ENCODE measurements at places on chromosomes 1 and 21.
A peak's percentile ranks its signal among the peaks of the same experiment; 100 is the strongest.

- no peak for DNase-seq
Observed at GRCh38 chr1:74858136-74858535, 125.2 kb downstream of the TYW3 start.

DNA sequence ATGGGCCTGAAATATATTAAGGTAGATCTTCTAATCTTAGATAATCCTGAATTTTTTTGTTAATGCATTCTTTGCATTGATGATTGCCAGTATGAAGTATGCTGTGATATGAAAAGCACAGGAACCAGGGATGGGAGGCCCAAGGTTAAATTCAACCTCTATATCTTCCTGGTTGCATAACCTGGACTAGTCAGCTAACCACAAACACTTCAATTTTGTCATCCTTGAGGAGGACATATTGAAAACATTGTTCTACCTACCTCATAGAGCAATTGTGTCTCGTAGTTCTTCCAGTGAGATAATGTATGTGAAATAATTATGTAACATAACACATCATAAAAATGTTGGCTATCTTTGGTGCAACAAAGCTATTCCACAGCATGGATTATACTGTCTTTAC is 25.6 kb downstream of the PDC start:
- DNase-seq = no peak

DNA sequence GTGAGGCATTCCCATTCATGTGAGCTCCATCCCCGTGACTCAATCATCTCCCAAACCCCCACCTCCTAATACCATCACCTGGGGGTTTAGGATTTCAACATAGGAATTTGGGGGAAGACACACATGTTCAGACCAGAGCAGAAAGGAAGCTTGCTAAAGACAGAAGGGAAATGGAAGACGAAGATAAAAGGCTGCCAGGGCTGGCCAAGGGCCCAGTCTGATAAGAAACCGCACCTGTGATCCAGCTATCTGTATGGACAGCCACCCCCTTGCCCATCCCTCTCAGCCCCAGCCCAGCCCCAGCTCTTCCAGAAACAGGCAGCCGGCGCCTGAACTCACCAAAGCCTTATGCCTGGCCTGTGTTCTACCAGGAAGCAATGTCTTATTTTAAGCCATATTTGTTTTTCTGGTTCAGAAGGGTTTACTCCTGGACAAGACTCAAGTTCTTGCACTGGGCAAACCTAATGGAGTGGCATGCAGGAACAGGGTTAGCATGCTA is 198.4 kb upstream of the VAMP3 start:
- DNase-seq = no peak

DNA sequence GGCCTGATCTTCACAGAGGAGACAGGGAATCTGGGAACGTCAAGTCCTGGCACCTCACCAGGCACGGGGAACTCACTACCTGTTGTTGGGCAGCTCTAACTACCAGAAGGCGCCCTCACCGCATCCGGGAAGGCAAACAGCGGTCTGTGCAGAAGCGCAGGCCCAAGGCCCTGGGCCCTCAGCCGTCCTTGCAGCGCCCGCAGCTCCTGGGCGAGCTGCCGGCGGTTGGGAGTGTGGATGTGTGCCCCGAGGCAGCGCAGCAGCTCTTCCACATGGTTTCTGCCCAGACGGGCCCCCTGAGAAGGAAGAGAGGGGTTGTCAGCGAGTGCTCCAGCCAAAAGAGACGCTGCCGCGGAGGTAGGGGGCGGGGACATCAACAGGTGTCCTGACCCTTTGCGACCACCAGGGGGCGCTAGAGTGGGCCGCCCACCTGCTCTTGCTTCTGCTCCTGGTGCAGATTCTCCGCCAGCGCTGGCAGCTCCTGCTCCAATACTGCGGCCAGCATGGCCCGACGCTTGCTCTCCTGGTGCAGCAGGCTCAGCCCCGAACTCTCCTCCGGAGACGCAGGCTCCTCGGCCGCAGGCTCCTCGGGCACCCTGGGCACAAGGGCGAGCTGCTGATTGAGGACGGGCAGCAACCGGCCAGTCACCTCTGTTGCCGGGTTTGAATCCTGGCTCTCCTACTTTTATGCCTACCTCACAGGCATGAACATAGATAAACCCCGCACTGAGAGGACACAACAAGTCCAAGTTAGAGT is 9.3 kb downstream of the MAP3K6 start:
- no peak for DNase-seq

- no peak for DNase-seq
Observed at GRCh38 chr1:97308131-97308530, 586.5 kb downstream of the PTBP2 start.

DNA sequence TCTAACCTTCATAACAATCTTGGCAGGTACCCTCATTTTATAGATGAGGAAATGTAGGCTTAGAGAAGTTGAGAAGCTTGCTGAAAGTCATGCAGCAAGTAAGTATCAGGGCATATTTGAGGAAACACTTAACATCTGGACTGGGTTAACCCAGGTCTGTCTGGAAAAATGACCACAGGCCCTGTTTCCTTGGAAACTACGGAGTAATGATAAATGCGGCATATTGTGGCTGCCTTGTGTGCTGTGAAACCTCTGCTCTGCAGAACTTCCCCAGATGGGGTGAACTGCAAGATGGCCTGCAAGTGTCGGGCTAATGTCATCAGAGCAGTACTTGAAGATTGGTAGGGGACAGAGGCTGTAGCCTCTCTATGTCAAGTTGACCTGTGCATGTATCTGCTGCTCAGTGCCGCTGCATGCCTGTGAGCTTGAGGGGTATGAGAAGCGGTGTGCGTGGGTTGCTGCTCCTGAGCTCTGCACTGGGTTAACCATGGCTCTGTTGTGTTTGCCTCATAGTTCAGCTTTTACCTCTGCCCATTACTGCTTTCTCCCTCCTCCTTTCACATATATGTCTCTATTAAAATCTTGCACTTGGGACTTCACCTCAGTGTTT is 83.1 kb downstream of the WDR3 start:
- no peak for DNase-seq

GRCh38 chr1:4561205-4561604 is 93.2 kb upstream of the AJAP1 start:
- DNase-seq = no peak

GRCh38 chr1:204162494-204163074 is 3.6 kb downstream of the REN start:
- DNase-seq = peak; percentile 36

DNA sequence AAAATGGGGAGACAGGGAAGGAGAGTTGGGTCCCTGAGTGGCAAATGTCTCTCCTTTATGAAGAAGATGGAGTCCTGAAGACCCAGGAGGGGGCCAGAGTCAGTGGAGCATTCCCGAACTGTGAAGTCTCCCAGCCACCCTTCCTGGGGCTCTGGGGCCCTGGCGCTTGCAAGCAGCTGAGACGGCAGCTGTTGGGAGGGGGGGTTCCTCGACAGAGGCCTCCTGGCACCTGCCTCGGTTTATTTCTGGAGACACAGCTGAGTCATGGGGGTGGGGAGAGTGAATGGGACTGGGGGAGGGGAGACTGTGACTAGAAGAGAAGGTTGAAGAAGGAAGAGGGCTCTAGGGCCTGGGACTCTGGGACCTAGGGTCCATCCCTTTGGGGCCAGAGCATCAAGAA is 14.0 kb downstream of the NES start:
- no peak for DNase-seq

DNA sequence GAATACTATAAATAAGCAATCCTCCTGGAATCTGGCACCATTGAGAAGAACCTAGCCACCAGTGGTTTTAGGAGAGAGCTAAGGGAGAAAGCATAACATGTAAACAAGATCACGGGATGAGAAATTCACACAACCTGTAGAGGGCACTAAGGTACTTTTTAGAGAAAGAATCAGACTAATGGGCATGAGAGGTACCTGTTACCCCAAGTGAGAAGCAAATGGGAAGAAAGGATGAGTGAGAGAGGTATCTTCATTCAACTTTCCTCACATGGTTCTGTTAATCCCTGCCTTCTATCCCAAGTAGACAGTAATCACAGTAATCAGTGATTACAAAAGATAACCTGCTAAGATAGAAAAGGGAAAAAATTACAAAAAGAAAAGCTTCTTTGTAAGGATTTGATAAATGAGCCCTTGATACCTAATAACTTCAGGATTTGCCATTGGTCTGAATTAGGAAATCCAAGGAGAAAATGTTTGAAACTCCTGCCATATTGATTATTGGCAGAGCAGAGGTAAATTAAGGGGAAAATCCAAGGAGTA is 251.1 kb upstream of the ADGRL2 start:
- no peak for DNase-seq

- DNase-seq = no peak
Observed at GRCh38 chr1:53031732-53032131, 30.3 kb upstream of the PODN start.

- DNase-seq = no peak
Observed at GRCh38 chr1:50300297-50300696, 122.9 kb downstream of the DMRTA2 start.

GRCh38 chr21:25494804-25495203 is 112.5 kb downstream of the MRPL39 start:
- no peak for DNase-seq

- DNase-seq = no peak
Observed at GRCh38 chr1:87977145-87977544, 648.5 kb downstream of the LMO4 start.

DNA sequence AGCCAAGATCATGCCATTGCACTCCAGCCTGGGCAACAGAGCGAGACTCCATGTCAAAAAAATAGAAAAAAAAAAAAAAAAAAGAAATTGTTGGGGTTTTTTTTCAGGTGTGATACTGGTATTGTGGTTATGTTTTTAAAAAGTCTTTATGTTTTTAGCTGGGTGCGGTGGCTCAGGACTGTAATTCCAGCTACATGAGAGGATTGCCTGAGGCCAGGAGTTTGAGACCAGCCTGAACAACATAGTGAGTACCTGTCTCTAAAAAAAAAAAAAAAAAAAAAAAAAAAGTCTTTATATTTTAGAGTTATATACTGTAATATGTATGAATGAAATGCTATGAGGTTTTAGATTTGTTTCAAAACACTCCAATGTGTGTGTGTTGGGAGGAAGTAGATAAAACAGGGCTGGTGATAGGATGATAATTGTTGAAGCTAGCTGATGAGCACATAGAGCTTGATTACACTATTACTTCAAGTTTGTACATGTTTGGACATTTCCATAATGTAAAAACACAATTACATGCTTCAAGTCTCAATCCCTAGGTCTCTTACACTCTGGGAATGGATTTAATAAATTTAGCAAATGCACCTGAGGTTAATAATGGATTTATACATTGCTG is 30.2 kb upstream of the ATP5PO start:
- no peak for DNase-seq

DNA sequence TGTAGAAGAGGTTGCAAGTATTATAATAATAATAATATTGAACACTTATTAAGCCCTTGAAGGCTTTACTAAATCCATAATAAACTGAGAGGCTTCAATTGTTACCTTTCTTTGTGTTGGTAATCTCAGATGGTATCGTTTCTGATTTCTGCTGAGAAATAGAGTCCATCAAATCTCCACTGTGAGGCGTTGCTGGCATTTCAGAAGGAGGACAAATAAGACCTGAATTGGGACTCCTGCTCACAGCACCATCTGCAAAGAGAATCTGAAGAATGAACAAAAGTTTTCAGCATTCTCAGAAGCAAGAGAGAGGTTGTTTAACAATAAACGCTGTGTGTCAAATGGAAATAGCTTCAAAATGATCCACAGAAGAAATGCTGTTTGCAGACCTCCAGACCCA is 93.7 kb downstream of the WDR3 start:
- DNase-seq = no peak

- no peak for DNase-seq
Observed at GRCh38 chr1:30320581-30320890, 402.8 kb downstream of the MATN1 start.

GRCh38 chr1:1599030-1599934 is 653 bp downstream of the FNDC10 start:
- DNase-seq = no peak

DNA sequence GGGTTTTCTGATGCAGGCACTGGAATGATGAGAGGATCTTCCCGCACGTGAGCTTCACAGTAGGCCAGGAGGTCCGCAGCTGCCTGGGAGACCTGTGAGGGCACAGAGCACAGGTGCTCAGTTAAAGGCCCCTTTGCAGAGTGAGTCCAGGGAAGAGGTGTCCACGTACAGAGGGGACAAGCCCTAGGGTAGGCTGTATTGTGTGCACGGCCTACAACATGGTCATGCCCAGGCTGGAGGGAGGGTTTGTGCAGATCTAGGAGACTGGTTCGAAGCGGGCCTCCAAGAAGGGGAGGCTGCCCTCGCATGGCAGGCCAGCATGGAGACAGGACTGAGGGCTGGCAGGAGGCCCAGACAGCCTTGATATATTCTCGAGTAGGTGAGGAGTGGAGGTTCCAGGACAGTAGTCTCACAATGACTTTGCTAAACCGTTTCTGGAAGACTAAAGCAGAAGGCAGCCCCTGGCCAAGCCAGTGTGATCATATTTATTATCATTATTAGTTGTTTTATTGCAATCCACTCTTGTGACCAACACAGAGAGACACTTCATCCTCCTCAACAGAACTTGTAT is 48.0 kb upstream of the B3GALNT2 start:
- DNase-seq = no peak

All from NCI-H1417 treated with DMSO at 0.1 percent for 48 hours (cell line).